T-cell (primary cell): ENCODE measurements at places on chromosomes 16 and 17.

GRCh38 chr17:66088173-66088572 lies 103.8 kb downstream of the CEP112 start:
- peaks cover 10% of the 10 kb centered on the region for H3K27me3 ChIP-seq
- no peaks in the 10 kb centered on the region for H3K4me1 ChIP-seq
- no peak for DNase-seq
- H3K4me3 ChIP-seq = no peak overlapping the region

DNA sequence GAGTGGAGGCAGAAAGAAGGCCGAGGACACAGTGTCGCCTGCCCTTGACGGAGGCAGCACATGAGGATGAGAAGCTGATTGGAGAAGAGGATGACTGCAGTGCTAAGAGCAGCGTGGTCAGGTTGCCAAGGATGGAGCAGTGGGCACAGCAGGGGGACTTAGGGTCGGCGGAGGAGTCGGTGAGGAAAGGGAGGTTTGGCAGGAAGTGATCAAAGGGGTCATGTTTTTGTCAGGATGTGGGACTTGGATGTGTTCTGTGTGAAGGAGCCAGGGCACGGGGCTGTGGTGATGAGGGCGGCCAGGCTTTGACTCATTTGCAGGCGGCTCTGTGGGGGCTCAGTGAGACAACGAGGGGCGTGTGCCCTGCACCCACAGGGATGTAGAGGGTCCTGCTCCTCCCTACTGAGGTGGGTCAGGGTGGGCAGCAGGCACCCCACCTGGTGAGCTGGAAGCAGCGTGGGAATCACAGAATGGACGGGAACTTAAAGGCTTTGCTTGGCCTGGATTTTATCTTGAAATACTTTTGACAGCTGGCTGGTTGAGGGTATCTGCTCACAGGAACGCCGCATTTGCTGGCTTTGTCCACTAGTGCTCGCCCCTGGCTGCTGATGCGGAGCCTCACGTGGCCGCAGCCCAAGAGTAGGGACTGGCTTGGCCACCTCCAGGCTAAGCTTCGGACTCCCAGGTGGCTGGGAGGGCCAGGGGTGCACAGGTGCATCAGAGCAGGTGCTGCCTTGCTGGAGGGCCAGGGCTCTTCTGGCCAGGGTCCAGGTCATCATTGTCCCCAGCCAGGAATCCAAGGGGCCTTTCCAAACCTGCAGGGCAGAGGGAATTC lies 6.0 kb downstream of the MPG start:
- no peaks in the 10 kb centered on the region for H3K27me3 ChIP-seq
- H3K4me3 ChIP-seq = no peak overlapping the region
- H3K27ac ChIP-seq = peak overlapping the region; percentile 32
- no peak for DNase-seq
- peaks cover 8% of the 10 kb centered on the region for H3K4me1 ChIP-seq

DNA sequence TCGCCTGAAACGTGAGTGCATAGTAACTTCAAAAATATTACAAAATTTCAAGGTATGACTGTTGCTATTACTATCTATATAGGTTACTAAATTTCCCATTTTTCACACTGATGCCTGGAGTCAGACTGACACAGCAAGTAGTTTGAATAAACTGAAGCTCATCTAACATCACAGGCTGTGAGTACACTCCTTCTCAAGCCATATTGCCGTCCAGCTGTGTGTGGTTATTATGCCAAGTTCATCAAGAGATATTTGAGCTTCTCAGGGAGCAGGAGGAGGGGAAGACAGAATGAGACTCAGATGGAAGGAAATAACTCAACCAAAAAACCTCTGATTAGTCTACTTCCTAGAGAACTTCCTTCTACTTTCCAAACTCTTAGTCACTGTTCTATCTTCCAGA lies 473.9 kb downstream of the TOX3 start:
- no peaks in the 10 kb centered on the region for H3K4me1 ChIP-seq
- no peaks in the 10 kb centered on the region for H3K36me3 ChIP-seq
- H3K4me3 ChIP-seq = no peak overlapping the region
- no peaks in the 10 kb centered on the region for H3K27me3 ChIP-seq
- DNase-seq = no peak

GRCh38 chr17:4247361-4247970 lies 16.3 kb downstream of the ANKFY1 start:
- H3K4me1 ChIP-seq = peaks cover 5% of the 10 kb centered on the region
- H3K27me3 ChIP-seq = no peaks in the 10 kb centered on the region
- no peaks in the 10 kb centered on the region for H3K36me3 ChIP-seq
- no peak overlapping the region for H3K27ac ChIP-seq

GRCh38 chr17:62189377-62189776 lies 124.3 kb upstream of the MED13 start:
- no peak for DNase-seq
- no peaks in the 10 kb centered on the region for H3K27me3 ChIP-seq
- no peak overlapping the region for H3K27ac ChIP-seq
- no peak overlapping the region for H3K4me3 ChIP-seq

GRCh38 chr16:14456793-14457481 lies 173.1 kb downstream of the PARN start:
- H3K4me3 ChIP-seq = no peak overlapping the region
- H3K27ac ChIP-seq = no peak overlapping the region
- H3K36me3 ChIP-seq = peaks cover 4% of the 10 kb centered on the region
- DNase-seq = no peak
- no peaks in the 10 kb centered on the region for H3K4me1 ChIP-seq
- H3K27me3 ChIP-seq = no peaks in the 10 kb centered on the region

- peaks cover 70% of the 10 kb centered on the region for H3K36me3 ChIP-seq
- H3K27me3 ChIP-seq = no peaks in the 10 kb centered on the region
- no peaks in the 10 kb centered on the region for H3K4me1 ChIP-seq
- DNase-seq = no peak
- H3K27ac ChIP-seq = no peak overlapping the region
Observed at GRCh38 chr16:69938981-69939820, 11.9 kb upstream of the CLEC18A start.

DNA sequence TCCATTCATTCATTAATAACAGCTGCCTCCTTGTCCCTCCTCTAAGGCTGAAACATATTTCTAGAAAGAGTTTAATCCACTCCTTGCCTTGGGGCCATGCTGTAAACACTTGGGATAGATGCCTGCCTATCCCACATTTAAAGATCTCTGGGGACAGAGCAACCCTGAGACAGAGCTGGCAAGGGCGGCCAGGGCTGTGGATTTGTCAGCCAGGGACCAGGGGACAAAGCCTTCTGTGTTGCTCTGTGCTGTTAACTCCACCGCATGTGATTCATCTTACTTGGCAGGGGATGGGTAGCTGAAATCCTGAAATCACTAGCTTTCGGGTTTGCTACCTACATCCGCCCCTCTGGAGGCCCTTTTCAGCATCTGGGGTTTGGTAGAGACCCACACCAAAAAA lies 392.9 kb downstream of the SLC39A11 start:
- H3K27ac ChIP-seq = no peak overlapping the region
- H3K4me3 ChIP-seq = no peak overlapping the region
- DNase-seq = no peak
- H3K4me1 ChIP-seq = no peaks in the 10 kb centered on the region
- no peaks in the 10 kb centered on the region for H3K36me3 ChIP-seq

- H3K36me3 ChIP-seq = no peaks in the 10 kb centered on the region
- H3K27me3 ChIP-seq = no peaks in the 10 kb centered on the region
- DNase-seq = no peak
- H3K4me3 ChIP-seq = no peak overlapping the region
- H3K4me1 ChIP-seq = no peaks in the 10 kb centered on the region
Observed at GRCh38 chr16:72355561-72355960, 183.6 kb upstream of the PMFBP1 start.

DNA sequence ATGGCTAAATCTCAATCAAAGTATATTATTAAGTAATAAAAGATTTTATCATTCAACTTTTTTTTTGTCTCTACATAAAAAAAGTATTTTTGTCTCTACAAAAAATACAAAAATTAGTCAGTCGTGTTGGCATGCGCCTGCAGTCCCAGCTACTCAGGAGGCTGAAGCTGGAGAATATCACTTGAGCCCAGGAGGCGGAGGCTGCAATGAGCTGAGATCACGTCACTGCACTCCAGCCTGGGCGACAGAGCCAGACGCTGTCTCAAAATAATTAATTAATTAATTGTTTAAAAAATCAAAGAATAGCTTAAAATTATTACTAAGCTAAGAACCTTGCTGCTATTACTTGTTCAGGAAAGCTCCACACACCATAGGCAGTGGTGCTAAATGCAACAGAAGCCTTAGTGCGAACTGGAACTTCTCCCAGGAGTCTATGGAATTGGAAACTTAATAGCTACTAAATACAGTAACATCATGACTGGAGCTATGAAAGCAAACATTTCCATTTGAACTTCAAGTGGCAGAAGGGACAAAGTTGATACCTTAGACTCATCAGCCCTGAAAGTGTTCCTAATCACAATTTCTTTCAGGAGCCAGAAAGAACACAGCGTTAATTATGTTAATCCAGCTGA lies 22.6 kb downstream of the ADCY9 start:
- no peaks in the 10 kb centered on the region for H3K27me3 ChIP-seq
- H3K4me3 ChIP-seq = no peak overlapping the region
- no peak for DNase-seq

DNA sequence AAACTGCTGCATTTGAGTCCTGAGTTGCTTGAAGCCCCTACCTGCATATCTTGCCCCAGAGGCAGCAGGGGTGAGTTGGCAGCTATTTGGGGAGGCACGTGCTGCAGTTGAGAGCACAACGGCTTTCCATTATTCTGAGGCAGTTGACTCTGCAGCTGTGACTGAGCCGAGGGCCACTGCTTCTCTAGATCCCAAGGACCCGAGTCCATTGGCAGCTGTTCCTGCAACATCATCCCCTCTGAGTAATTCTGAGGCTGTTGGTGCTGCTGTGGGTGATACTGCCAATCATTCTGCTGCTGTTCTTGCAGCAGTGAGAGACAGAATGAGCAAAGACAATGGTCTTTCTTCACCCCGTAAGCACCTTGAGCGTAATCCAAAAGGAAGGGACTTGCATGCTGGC lies 12.7 kb downstream of the TERF2IP start:
- H3K27me3 ChIP-seq = no peaks in the 10 kb centered on the region
- no peak for DNase-seq
- H3K4me1 ChIP-seq = no peaks in the 10 kb centered on the region
- H3K27ac ChIP-seq = no peak overlapping the region

- peaks cover 27% of the 10 kb centered on the region for H3K36me3 ChIP-seq
- H3K27ac ChIP-seq = no peak overlapping the region
- no peaks in the 10 kb centered on the region for H3K27me3 ChIP-seq
- H3K4me3 ChIP-seq = no peak overlapping the region
- H3K4me1 ChIP-seq = peaks cover 34% of the 10 kb centered on the region
Observed at GRCh38 chr17:1511290-1511689, 5.1 kb downstream of the INPP5K start.

- H3K4me1 ChIP-seq = peaks cover 3% of the 10 kb centered on the region
- no peaks in the 10 kb centered on the region for H3K36me3 ChIP-seq
- H3K27me3 ChIP-seq = peaks cover 8% of the 10 kb centered on the region
- H3K4me3 ChIP-seq = no peak overlapping the region
- DNase-seq = no peak
- H3K27ac ChIP-seq = no peak overlapping the region
Observed at GRCh38 chr17:73315471-73315870, 3.7 kb upstream of the CDC42EP4 start.

DNA sequence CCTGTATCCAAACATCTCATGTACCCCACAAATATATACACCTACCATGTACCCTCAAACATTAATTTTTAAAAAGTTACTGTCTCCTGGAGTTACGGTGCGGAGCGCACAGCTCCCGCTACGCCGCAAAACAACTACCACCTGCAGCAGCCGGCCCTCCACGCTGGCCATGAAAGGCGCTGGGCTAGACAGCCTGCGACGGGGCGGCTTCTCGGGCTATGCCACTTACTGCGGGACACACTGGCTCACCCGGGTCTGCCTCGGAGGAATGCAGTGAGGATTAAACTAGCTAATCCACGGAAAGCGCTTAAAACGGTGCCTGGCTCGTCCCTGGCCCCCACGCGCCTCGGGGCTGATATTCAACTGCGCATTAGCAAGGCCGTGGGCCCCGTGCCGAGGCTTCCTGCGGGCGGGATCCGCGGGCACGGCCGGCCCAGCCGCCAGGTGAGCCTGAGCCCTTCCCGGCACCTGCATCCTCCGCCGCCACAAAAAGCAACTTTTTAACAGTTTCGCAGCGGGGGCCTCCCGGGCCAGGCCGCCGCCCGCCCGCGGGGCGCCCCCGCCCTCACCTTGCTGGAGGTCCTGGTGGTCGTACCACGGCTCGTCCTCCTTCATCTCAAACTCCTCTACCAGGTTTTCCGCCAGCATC lies 633 bp downstream of the CDR2 start:
- H3K4me1 ChIP-seq = peaks cover 29% of the 10 kb centered on the region
- no peaks in the 10 kb centered on the region for H3K27me3 ChIP-seq
- H3K27ac ChIP-seq = peak overlapping the region; percentile 67

GRCh38 chr17:77117415-77117814 lies 23.4 kb upstream of the SEC14L1 start:
- no peak overlapping the region for H3K27ac ChIP-seq
- DNase-seq = no peak
- no peaks in the 10 kb centered on the region for H3K4me1 ChIP-seq
- H3K4me3 ChIP-seq = no peak overlapping the region

- no peaks in the 10 kb centered on the region for H3K36me3 ChIP-seq
- H3K4me1 ChIP-seq = no peaks in the 10 kb centered on the region
- no peak overlapping the region for H3K4me3 ChIP-seq
- no peak for DNase-seq
- peaks cover 37% of the 10 kb centered on the region for H3K27me3 ChIP-seq
Observed at GRCh38 chr17:50020841-50021599, 26.0 kb upstream of the DLX3 start.

GRCh38 chr17:83098241-83099085 lies 19.1 kb downstream of the METRNL start:
- H3K4me3 ChIP-seq = no peak overlapping the region
- H3K36me3 ChIP-seq = no peaks in the 10 kb centered on the region
- H3K27me3 ChIP-seq = peaks cover 51% of the 10 kb centered on the region

DNA sequence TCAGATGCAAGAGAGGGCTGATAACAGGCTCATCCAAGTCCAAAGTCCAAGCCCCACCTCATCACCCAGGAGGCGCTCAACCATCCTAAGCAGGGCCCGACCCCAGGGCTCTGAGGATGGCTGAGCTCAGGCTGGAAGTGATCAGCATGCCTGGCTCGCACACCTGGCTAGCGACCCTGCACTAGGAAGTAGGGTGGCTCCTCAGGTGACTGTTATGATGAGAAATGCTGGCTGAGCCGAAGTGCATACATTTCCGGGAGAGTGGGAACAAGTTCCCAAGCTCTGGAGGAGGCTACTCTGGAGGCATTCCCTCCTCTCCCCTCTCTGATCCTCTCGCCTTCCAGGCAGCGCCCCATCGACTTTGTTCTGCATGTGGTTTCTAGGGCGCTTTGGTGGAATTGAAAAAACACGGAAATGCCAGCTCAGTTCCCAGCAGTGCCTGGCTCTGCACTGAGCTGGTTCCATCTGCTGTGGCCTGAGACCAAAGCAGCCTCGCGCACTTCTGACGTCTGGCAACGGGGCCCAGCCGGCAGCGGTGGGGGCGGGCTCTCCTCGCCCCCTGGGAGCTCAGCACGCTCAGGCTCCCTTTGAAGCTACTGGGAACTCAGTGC lies 130.3 kb downstream of the IRF8 start:
- DNase-seq = no peak
- H3K4me3 ChIP-seq = no peak overlapping the region
- no peak overlapping the region for H3K27ac ChIP-seq
- H3K27me3 ChIP-seq = no peaks in the 10 kb centered on the region
